ENCODE measurements at places on chromosomes 5 and 9.

- no peak for DNase-seq
Measured at GRCh38 chr5:13382232-13382631, 562.3 kb downstream of the DNAH5 start.

DNA sequence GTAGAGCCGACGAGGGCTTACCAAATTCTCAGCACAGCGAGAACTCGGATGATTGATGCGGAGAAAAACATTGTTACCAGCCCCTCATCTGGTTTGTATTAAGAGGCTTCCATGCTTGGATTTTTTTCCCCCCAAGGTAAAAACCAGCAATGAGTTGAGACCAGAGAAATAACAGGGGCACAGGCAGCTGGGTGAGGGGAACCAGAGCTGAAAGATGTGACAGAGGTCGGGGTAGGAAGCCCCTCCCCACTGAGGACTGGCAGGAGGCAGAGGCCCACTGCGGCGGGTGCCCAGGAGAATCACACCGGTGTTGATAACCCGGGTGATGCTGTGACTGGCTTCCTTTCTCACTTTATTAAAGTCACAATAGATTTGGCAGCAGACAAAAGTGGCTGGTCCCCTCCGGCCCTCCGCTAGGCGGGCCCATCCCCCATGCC, 116.5 kb upstream of the PHYKPL start:
- DNase-seq, result no peak

- no peak for DNase-seq
Measured at GRCh38 chr5:176652136-176652535, 4.9 kb downstream of the TSPAN17 start.

- no peak for DNase-seq
Measured at GRCh38 chr5:161027763-161028162, 175.8 kb upstream of the ATP10B start.

GRCh38 chr5:137753691-137754187, 424 bp downstream of the HNRNPA0 start:
- DNase-seq, result no peak

DNA sequence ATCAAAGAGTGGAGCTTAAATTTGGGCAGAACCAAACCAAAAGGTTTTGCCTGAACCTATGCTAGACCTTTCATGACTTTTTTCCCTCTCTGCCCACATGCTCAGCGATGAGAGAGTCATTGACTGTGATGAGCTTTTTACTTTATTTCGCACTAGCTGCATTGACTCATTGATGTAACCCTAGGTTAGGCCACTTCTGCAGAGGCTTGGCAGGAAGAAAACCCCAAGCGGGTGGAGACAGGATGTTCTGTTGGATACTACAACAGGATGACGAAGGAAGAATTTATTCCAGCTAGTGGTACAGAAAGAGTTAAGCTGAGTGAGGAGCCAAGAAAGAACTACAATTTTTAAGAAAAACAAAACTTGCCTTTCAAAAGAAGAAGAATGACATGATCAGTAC, 18.4 kb downstream of the AGXT2 start:
- no peak for DNase-seq

DNA sequence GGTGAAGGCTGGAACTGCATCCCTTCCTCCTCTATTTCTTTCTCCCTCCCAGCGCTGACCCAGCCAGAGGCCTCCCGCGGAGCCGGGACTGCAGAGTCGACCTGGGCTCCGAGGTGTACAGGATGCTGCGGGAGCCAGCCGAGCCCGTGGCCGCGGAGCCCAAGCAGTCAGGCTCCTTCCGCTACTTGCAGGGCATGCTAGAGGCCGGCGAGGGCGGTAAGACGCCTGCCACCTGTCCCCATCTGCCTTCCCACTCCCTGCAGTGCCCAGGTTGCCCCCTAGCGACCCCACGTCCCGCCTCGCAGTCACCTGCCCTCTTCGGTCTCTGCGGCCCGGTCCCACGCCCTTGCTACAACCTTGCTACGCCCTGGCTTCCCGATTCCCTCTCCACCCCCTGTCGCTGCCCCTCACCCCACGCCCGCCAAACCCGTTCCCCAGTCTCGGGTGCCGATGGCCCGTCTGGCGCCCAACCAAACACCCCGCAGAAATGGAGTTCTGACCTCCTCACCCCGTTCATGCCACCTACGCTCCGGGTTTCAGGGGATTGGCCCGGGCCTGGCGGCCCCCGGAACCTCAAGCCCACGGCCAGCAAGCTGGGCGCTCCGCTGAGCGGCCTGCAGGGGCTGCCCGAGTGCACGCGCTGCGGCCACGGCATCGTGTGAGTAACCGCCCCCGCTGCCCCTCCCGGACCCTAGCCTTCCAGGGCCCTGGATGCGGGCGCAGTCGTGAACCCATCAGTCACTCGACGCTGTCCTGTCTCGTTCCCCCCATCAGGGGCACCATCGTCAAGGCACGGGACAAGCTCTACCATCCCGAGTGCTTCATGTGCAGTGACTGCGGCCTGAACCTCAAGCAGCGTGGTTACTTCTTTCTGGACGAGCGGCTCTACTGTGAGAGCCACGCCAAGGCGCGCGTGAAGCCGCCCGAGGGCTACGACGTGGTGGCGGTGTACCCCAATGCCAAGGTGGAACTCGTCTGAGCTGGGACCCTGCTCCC, 14.1 kb downstream of the PDLIM4 start:
- DNase-seq, result no peak

GRCh38 chr5:78651468-78651867, 2.9 kb upstream of the LHFPL2 start:
- no peak for DNase-seq

GRCh38 chr9:137731947-137732813, 113.4 kb downstream of the EHMT1 start:
- DNase-seq, result no peak

- no peak for DNase-seq
Measured at GRCh38 chr5:149317281-149318048, 27.8 kb upstream of the GRPEL2 start.

DNA sequence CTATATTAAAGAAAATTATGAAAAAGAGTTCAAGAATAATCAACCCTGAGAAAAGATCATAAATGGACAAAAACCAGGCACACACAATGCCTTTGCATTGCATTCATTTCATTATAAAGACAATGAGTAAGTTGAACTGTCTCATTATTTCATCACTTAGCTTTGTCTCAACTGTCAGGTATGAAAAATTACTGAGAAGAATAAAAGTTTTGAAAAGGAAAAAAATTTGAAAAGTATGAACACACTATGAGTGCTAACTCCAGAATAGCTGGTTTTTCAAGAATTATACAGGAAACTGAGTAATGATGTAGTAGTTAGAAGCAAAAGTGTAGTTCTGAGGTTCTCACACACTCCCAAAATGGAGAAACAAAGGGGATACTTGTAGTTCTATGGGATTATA, 16.3 kb upstream of the ANXA1 start:
- DNase-seq, result no peak

GRCh38 chr5:149325166-149325735, 20.0 kb upstream of the GRPEL2 start:
- peak; percentile 58 for DNase-seq

- no peak for DNase-seq
Measured at GRCh38 chr5:68332556-68332955, 117.0 kb downstream of the PIK3R1 start.

GRCh38 chr9:92328225-92328624, 2.5 kb downstream of the CENPP start:
- no peak for DNase-seq

GRCh38 chr5:32713770-32714381, 2.8 kb downstream of the NPR3 start:
- DNase-seq, result peak; percentile 41

DNA sequence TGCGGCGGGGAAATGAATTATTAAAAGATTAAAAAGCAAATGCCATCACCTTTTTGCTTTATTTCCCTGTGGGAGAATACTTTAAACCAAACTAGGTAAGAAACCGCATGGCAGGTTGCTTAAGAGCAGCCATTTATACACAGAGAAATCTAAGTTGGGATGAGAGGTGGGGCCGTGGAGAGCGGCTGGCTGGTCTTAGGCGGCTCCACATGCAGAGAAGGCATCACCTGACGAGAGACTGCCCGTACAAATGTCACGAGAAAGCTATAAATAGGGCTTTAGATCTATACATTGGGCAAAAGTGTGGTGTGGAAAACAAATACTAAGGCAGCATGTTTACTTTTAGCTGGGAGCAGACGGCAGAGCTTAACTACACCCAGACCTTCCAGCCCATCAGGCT, 39.4 kb downstream of the MED27 start:
- DNase-seq, result no peak

- no peak for DNase-seq
Measured at GRCh38 chr9:71937898-71938297, 26.5 kb downstream of the C9orf85 start.

- no peak for DNase-seq
Measured at GRCh38 chr9:133752739-133753446, 14.7 kb upstream of the SARDH start.

DNA sequence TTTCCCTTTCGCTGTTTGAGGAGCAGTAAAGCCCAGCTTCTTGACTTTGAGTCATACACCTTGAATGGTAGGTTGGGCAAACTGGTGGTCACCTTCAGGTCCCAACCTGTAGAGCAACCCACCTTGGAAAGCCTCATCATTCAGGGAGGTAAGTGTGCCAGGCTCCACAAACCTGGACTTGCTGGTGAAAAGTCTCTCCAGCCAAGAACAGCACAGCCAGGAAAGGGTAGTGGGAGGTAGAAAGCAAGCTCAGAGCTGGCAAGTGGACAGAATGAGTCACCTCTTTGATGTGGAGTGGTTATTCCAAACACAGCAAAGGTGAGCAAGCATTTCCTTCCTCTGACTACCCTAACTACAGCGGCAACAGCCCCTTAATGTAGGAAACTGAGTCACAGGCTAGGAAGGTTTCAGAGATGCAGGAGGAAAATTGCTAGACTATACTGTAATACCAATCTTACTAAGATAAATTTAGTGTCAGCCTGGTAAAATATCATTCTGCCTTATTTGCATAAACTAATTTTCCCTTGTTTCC, 117.5 kb upstream of the MTAP start:
- DNase-seq, result peak; percentile 100

DNA sequence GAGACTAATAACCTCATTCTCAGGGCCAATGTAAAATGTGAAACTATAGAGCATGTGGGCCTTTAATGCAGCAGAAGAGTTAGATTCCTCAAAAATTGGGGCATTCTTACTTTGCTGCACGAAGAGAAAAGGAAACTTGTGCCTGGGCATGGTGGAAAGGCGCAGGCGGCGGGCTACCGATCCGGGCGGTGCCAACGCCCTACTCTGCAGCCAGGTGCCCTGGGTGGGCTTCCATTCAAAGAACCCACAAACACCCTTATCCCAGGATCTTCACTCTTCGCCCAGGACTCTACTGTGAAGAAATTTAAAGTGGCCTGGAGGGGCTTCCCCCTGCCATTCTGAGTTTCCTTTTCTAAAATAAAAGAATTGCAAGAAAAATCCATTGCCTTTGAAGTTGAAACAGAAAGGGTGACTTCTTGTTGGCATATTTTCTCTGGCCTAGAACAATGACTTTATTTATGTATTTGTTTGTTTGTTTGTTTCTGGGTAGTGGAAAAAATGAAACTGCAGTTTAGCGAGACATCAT, 124.9 kb downstream of the TMEM161B start:
- DNase-seq, result no peak

GRCh38 chr9:105195259-105195658, 49.2 kb upstream of the SLC44A1 start:
- peak; percentile 31 for DNase-seq

DNA sequence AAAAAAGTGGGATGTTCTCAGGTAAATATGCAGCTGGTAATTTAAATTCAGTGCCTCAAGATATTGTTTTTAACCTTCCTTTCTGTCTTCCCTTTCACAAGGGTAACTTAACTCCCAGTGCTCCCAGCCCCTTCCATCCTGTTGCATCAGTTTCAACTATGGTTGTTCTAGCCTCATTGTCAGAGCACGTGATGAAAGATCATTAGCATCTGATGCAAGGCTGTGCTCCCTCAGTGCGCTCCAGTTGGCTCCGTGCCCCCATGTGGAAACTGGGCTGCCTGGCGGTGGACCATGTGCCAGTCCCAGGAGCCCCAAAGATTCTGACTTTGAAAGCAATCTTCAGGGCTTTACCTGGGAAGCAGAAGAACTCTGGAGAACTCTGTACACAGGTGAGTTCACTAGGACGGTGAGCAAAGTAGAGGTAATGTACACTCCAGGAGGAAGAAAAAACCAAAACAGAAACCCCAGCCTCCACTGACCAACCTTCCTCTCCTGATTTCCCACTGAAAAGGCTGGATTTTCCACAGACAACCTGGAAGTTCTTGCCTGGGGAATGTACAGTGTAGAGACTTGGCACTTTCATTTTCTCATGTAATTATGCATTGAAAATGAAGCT, 96.9 kb downstream of the SLC1A3 start:
- no peak for DNase-seq

DNA sequence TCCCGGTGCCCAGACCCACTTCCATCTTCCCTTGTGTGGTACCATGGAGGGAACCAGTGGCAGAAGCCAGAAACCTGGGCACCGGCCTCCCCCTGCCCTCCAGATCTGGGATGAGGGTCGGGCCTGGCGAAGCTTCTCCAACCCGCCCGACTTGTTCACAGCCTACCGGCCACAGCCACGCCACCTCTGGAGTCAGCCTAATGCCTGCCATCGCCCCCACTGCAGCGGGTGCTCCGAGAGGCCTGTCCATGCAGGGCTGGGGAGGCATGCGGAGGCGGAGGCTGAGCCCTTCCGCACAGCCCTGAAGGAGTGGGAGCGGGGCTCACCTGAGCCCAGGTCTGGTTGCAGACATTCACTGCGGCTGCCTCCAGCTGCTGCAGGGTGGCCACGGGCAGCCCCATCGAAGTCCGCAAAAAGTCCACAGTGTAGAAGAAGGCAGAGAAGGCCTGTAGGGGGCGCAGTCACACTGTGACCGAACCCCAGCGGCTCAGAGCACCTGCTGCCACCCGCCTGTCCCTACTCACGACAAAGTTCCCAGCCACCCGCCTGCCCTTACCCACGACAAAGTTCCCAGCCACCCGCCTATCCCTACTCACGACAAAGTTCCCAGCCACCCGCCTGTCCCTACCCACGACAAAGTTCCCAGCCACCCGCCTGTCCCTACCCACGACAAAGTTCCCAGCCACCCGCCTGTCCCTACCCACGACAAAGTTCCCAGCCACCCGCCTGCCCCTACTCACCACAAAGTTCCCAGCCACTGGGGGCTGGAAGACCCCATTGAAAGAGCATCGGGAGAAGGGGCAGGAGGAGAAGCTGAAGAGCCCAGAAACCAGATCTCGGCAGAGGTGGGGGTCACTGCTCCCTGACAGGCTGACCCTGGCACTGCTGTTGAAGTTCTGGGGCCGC, 3.8 kb upstream of the NPDC1 start:
- no peak for DNase-seq

GRCh38 chr5:79712741-79713140, 23.1 kb downstream of the CMYA5 start:
- DNase-seq, result no peak

GRCh38 chr9:81776834-81777233, 87.5 kb upstream of the TLE1 start:
- DNase-seq, result no peak

GRCh38 chr9:135847833-135848232, 59.5 kb downstream of the CAMSAP1 start:
- no peak for DNase-seq
